ENCODE measurements at places on chromosomes 11 and 22.

DNA sequence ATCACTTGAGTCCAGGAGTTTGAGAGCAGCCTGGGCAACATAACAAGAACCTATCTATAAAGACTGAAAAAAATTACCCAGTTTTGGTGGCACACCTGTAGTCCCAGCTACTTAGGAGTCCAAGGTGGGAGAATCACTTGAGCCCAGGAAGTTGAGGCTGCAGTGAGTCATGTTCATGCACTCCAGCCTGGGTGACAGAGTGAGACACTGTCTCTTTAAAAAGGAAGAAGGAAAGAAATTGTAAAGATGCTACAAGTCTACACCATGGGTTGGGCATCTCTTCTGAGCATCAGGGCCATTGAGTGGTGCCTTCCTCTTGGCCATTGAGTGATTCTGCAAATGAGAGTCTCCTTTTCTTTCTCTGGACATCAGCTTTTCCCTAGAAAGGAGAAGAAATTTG lies 15.7 kb upstream of the MTMR3 start:
- no peak for DNase-seq

DNA sequence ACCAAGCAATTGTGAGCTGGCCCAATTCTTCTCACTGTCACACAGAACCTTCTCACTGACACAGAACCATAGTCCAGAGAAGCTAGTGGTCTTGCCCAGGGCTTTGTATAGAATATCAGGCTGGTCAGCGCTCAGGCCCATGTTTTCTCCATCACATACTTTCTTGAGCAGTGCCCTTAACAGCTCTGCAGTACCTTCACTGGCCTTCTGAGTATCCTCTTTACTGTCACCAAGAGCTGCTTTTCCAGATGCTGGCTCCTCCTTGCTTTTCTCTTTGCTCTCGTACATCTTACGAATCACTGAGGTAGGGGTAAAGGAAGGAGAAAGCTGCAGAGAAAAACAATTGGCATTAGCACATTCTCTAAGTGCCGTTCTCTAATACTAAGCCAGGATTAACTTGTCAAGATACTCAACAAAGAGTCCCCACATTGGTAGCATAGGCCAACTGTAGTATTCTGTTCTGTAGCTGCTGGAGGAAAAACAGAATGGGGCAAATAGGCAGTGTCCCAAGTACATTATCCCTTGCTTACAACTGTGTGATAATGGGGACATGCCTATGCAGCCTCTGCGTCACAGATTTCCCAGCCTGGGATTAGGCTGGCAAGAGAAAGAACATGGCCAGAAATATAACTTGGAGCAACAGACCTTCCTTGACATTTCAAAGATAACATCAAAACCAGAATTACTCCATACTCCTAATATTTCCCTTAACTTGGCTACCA lies 43.5 kb downstream of the DRG1 start:
- no peak for DNase-seq

GRCh38 chr11:82857145-82857544 lies 43.1 kb downstream of the PRCP start:
- DNase-seq = no peak

- no peak for DNase-seq
Observed at GRCh38 chr11:93614173-93614722, 47.2 kb upstream of the CEP295 start.

DNA sequence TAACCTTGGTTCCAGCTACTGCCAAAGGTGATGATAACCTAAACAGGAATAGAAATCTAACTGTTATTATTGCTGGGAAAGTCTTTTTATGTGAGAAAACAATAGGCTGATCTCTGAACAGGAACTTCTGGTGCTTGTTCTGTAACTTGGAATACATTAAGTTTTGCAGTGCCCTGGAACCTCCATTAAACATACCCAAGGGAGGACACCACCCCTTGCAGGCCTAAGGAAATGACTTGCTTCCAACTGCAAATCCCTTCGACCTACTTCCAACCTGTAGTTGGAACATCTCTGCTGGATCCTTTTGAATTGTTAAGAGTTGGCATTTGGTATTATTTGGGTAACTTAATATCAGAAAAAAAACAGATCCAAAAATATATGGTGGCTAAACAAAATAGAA lies 188.4 kb upstream of the API5 start:
- DNase-seq = no peak

DNA sequence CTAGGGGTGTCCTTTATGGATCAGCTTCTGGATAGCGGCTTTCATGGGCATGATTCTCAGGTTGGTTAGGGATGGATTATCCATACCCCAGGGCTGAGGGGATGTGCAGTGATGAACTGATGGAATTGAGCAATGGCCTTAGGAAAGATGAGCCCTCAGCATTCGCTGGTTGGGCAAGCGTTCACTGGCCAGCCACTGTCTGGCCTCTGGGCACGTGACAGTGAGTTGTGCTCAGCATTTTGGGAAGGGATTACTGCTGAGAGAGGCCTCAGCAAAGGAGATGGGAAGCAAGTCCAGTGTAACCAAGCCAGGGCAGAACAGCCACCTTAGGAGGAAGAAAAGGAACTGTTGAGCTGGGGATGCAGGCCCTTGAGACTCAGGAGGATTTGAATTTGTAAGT lies 17.4 kb downstream of the UBASH3B start:
- no peak for DNase-seq

DNA sequence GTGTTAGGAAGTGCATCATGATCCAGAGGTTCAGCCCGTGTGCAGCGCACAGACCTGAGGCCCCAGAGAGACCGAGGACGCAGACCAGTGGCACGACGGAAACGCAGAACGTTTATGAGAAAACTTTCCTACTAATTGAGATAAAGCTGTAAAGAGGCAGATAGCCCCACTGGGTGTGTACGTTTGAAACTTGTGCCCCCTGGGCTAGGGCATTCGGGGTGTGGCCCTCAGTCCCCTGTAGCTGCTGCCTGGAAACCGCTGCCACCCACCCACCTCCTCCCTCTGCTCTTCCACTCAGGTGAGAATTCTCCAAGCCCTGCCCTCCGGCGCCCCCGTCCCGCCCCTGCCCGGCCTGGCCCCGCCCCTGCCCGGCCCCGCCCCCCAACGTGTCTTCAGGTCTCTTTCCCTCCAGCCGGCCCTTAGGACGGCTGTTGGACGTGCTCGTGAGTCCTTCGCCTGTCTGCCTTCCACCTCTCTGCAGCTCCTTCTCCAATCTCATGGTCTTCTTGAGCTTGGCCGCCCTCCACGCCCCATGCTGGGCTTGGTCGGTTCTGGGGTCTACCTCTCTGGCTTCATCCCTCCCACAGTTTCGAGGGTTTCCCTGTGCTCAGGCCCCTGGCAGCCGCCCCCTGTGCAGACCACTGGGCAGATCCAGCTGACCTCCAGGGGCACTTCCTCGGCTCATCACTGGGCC lies 12.1 kb downstream of the MAPK8IP2 start:
- DNase-seq = no peak

GRCh38 chr11:67357831-67358670 lies 4.7 kb upstream of the POLD4 start:
- no peak for DNase-seq

DNA sequence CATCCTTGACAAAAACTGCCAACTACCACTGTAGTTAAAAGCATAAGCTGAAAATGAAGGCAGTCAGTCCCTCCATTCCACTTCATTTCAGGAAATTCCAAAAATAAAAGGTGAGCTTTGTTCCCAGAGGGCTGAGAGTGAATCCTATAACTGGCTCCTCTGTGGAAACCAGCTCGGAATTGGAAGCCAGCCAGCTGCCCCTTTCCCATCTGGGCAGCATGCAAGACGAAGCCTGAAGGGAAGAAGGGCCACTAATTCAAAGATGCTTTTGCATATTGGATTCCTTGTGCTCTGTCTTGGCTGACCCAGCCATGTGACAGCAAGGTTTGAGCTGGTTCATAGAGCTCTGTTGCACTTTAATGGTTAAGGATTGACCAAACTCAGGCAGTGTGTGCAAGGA lies 83.4 kb downstream of the ALX4 start:
- DNase-seq = no peak

DNA sequence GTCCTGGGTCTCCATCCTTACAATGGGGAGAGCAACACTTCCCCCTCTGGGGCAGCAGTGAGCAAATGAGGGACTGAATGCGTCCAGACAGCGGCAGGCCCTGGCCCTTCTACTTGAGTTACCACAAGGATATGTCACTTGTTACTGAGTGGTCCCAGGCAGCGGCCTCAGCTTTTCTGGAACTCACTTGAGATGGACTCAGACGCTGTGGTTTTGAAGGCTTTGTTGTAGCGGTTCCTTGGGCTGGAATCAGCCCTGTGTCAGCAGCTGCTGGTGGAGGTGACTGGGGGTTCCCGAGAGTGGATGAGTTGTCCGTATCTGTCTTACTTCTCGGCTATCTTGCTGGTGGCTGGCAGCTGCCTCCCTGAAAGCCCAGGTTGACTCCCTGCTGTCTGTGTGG lies 77.0 kb downstream of the MICAL2 start:
- no peak for DNase-seq

DNA sequence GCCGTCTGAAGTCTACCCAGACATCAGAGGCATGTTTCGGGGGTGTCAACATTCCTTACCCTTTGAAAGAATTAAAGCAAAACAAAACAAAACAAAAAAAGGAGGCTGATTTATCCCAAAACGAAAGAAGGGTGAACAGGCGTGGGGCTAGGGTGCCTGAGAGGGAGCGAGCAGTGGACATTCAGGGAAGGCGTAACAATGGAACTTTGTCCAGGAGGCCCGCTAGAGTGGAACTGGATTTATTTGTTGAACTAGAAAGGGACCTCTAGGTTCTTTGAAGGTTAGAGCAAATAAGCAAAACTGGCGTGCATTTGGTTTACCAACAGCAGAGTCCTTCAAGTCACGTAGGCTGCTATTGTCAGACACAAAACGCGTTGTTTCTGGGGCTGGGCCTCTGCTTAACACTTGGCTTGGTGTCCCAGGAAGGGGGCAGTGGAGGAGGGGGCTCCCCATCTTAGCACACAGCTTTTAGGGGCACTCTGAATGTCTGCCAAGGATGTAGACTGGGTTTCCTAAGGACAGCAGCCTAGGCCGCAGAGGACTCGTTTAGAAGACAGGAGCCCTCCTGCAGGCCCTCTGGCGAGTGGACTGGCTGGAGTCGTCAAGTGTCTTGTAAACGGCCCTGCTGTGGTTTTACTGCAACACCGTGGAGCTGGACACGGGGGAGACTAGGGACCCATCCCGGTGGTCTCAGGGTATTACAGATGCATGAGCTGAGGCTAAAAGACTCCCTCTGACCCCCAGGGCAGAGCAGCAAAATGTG lies 203.7 kb upstream of the SORL1-AS1 start:
- no peak for DNase-seq

- no peak for DNase-seq
Observed at GRCh38 chr11:5955586-5955985, 12.7 kb downstream of the OR56A5 start.

- DNase-seq = no peak
Observed at GRCh38 chr11:19551457-19551856, 161.2 kb upstream of the NAV2 start.

GRCh38 chr11:47448566-47449427 lies at the start of gene RAPSN:
RAPSN (minus strand) TSS chr11:47449136; CDS start chr11:47448964, 172 bp downstream.
- DNase-seq = no peak

DNA sequence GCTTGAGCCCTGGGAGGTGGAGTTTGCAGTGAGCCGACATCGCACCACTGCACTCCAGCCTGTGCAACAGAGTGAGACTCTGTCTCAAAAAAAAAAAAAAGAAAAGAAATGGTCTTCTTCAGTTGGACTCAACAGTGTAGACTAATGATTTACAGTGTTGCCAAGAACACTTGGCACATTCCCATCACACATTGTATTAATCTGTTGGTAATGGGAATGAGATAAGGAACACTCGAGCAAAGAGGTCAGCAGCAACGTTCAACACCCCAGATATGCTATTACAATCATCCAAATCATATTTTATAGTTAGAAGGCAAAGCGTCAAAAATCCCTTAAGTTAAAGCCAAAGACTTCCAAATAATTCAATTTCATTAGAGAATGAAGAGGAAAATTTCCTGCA lies 14.5 kb downstream of the CDON start:
- no peak for DNase-seq

Data from CD4-positive, alpha-beta T cell treated with Interleukin-12 subunit alpha and Interleukin-12 subunit beta, for 1 hour (primary cell).